ENCODE measurements at places on chromosomes 5 and 9.

GRCh38 chr5:93649234-93649900 is 66.3 kb downstream of the NR2F1 start:
- no peak for DNase-seq

- DNase-seq, result no peak
Measured at GRCh38 chr9:28747351-28747985, 1174.2 kb upstream of the C9orf72 start.

- no peak for DNase-seq
Measured at GRCh38 chr9:130789747-130790672, 45.0 kb upstream of the ABL1 start.

DNA sequence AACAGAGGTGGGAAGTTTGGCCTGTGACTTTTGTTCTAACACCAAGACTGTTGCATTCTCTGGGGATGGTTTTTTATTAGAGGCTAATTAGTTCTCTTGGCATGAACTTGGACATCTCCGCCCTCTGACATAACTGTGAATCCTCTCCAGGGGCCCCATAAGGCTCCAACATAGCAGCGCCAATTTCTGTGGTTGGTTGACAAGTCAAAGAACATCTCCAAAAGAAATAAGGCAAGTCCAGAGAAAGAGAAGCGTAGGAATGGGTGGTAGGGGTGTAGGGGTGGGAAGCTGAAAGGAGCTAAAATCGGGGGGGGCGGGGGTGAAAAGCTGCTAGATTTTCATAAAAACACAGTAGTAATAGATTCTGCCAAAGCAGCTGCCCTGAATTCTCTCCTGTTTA is 81.0 kb upstream of the DAB2 start:
- no peak for DNase-seq

- no peak for DNase-seq
Measured at GRCh38 chr5:177233206-177233605, 70.3 kb downstream of the RAB24 start.

DNA sequence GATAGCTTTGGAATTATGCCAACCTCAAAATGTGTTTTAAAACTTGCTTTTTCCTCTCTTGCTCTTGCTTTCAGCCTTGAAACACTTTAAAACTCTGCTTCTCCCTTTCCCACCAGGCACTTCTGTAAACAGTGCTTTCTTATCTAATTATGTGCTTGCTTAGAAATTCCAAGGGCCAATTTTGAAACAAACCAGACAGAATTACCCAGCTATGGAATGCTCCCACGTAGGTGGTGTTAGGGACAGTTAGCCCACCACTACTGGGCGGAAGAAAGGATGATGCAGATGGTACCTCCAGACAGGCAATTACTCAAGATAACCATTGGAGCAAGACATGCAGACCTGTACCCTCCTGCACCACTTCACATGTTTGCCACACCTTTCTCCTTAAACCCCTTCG is 523.0 kb upstream of the PTPRD start:
- no peak for DNase-seq

- no peak for DNase-seq
Measured at GRCh38 chr5:9351546-9351945, 194.3 kb downstream of the SEMA5A start.

DNA sequence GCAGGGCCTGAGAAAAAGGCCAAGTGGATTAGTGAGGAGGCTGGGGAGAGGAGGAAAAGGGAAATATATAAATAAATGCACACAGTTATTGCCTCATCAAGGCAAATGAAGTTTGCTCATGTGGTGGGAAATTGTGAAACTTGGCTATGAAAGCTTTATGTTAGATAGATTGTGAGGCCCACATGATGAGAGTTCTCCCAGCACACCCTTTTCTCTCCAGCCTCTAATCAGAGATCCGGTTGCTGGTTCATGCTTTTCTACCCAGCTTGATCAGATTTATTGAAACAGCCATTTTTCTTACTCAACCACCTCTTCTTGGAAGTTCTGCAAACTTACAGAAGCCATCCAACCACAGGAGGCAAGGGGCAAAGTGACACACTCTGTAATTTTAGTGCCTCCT is 125.8 kb upstream of the KLF4 start:
- no peak for DNase-seq

GRCh38 chr5:159456722-159457465 is 126.6 kb upstream of the IL12B start:
- no peak for DNase-seq

DNA sequence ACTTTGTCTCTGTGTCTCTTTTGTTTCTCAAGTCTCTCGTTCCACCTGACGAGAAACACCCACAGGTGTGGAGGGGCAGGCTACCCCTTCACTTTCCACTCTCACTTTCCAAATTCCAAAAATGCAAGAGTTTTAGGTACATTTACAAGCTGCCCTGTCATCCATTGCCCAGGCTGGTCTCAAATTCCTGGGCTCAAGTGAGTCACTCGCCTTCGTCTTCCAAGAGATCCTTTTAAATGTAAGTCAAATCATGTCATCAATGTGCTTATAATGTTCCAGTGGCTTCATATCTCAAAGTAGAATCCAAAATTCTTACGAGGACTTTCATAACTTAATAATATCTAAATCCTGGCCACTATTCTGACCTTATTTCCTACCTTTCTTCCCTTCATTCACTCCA is 20.4 kb upstream of the UGCG start:
- DNase-seq, result no peak

- DNase-seq, result peak; percentile 95
Measured at GRCh38 chr5:173781816-173782670, 106.1 kb upstream of the CPEB4 start.

GRCh38 chr5:80251636-80252035 is 4.2 kb downstream of the SERINC5 start:
- DNase-seq, result peak; percentile 83

GRCh38 chr5:119063579-119064379 is 7.1 kb upstream of the DMXL1 start:
- DNase-seq, result no peak

GRCh38 chr5:111134087-111134486 is 41.9 kb downstream of the WDR36 start:
- DNase-seq, result no peak

GRCh38 chr5:127092690-127093089 is 19.4 kb upstream of the C5orf63 start:
- DNase-seq, result no peak

DNA sequence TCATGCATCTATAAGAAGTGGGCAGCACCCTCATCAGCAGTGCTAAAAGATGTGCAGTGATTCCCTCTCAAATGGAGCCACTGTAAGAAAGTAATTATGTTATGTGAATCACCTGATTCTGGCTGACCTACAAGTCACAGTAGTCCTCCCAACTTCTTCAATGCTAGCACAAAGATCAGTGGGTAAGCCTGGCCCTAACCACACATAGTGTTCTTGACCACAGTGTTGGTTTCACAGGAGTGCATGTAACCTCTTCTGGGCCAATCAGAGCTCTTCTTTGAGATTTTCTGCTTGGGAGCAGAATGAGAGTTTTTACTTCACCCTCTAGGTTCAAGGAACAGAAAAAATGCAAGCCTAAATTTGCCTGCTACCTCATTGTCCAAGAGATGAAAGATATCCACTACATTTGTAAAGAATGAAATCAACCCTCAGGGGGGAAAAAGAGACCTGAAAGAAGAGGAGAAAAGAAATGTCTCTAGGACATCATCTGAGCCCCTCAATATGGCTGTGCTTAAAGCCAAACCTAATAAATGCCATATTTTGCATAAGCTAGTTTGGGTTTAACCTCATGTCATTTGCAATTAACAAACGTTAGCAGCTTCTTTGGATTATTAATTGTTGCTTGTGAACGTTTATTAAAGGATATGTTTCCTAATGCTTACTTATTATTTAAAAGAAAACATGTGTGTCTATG is 65.3 kb upstream of the ADRB2 start:
- no peak for DNase-seq

GRCh38 chr9:71628247-71628646 is 140.1 kb downstream of the CEMIP2 start:
- no peak for DNase-seq

- no peak for DNase-seq
Measured at GRCh38 chr5:2549354-2549753, 202.1 kb downstream of the IRX2 start.

DNA sequence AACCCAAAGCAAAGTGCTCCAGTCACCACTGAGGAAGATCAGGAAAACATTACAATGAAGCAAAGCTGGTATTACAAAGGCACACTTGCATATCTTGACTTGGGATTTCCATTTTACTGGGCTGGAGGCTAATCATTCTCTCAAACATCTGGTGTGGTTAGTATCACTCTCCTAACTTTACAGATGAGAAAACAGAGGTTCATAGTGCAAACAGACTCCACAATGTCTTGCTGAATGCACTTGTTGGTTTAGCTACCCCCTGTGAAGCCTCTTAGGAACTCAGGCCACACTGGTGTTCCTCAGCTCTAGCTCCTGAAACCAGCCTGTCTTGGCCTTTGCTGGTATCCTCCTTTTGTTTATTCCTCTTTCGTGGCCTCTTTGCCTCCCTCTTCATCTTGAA is 29.5 kb upstream of the SMAD5 start:
- DNase-seq, result no peak

- peak; percentile 37 for DNase-seq
Measured at GRCh38 chr9:90815183-90815943, 13.7 kb downstream of the SYK start.

GRCh38 chr5:88884608-88884877 is 1.6 kb upstream of the MEF2C start:
- DNase-seq, result no peak

DNA sequence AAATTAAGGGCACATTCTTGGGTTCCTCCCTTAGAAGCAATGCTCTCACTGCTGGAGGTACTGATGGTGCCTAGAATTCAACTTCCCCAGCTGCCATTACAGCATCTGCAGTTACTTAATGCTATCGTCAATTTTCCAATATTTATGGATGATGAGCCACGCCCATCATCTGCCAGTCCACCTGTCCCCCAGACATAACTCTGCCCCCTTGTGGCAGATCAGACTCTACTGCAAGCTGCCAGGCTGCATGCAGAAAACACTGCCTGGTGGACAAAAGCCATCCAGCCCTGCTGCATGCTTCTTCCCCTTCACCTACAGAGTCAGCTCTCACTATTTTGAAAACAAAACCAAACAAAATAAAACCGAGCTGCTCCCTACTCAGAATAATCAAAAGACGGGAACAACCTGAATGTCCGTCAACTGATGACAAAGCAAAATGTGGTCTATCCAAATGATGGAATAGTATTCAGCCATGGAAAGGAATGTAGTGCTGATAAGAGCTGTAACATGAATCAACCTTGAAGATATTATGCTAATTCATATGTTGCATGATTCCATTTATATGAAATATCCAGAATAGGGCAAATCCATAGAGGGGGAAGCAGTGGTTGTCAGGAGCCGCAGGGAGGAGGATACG is 66.4 kb downstream of the RETREG1 start:
- DNase-seq, result no peak

DNA sequence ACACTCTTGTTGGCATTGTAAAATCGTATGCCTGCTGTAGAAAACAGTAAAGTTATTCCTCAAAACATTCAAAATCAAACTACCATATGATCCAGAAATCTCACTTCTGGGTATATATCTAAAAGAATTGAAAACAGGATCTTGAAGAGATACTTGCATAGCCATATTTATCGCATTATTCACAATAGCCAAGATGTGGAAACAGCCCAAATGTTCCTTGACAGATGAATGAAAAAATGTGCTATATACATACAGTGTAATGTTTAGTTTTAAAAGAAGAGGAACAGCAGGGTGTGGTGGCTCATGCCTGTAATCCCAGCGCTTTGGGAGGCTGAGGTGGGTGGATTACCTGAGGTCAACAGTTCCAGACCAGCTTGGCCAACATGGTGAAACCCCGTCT is 234.1 kb upstream of the DAB2 start:
- DNase-seq, result no peak

- no peak for DNase-seq
Measured at GRCh38 chr9:132744881-132745755, 74.9 kb downstream of the GTF3C4 start.

DNA sequence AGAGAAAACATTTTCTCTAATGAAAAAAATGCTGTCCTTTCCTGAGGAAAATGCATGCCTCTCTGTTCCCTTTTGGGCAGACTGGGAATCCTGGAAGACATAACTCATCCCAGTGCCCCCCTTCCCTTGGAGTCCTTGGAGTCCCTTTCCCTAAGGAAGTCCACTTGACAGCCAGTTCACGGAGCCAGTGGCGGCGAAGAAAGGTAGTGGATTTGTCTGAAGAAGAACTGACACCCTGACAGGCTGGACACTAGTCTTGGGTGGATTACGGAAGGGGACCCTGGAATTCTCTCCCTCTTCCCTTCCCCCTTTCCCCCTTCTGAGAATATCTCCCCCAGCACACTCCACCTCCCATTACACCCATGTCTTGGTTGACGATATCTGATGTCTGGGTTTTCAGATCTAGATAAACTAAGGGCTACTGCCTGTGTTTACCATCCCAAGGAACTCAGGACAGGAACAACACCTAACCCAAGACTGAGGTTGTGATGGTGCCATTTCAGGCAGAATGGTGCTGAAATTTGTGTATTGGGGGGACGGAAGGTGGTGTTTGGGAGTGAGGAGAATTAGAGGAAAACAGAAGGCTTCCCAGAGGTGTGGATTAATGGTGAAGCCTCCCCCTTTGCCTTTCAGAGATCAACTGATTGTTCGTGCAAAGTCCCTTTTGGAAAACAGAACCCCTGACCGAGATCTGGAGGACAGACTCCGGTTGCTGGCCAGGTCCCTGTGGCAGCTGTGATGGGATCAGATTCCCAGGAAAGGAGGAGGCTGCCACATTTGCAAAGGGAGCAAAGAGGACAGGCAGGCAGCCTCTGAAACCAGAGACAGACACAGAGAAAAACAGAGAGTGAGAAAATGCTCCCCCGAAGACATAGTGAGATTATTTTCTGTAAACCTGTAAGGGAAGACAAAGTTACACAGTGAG is 704 bp downstream of the SPARC start:
- DNase-seq, result no peak

DNA sequence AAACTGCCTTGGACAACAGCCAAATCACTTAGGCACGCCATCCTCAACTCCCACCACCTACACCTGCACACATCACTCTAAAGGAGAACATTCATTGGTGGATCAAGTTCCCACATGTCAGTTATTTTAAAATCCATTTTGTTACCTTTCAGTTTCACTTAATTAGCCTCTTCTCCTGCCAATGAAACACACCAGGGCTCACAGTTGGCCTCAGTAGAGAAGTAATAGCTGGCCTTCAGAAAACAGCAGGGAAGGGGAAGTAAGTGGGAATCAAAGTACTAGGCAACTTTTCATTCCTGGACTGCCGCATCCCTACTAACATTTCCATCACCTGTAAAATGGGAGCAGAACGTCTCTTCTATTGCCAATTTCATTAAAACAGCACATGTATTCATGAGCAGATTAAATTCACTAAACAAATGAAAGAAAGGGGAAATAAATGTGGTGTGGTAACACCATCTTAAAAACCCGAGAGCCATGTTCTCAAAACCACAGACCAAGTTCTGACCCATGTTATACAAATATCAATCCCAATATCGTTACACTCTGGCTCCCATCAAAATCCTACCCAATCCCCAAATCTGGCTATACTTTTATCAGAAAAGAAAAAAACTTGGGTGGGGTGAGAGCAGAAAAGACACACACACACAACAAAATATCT is 1.7 kb downstream of the SIL1 start:
- DNase-seq, result no peak
